NCI-H1105 (cell line): ENCODE measurements at places on chromosomes 4 and X.
A peak's percentile ranks its signal among the peaks of the same experiment; 100 is the strongest.

DNA sequence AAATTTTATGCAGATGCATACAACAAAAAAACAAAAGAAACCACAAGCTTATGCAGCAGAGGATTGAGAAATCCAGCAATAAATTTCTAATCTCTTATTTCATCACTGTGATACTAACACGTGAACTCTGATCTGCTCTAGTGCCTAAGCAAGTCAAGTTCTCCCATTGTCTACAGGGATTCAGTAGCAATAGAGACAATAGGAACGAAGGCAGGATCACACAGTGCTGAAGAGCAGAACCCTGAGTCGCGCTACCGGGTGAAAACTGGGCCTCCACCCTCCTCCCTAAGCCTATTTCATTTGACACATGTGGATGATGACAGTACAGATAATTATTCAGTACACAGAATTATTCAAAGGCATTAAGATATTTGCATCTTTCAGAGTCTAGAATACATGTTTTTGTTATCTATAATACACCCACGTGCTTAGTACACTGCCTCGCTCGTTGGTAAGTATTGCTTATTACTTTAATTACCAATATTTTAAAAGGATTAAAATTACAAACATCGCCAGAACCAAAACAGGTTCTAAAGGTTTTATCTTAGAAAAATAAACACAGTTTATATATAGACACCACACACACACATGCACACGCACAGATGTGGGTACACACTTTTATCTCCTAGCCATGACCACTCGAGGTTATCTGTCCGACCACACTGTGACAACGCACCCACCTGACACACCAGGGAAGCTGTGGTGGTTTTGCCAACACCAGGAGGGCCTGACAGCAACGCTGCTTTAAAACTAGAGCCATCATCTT, 60.1 kb downstream of the RFC1 start:
- no peak for DNase-seq

DNA sequence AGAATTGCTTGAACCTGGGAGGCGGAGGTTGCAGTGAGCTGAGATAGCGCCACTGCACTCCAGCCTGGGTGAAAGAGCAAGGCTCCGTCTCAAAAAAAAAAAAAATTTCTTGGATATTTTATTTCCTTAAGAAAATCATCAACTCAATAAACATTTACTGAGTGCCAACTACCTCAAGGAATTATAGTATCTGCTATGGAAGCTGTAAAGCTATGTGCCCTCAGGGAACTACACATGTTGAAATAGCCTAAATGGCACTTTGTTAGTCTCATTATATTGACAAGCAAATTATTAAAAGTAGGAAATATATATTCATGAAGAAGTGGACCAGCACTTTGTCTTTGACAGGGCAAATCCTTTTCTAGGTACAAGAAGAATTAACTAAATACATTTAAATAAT, 40.8 kb downstream of the ELOVL6 start:
- no peak for DNase-seq

GRCh38 chrX:38095971-38096529, 89.7 kb downstream of the SYTL5 start:
- no peak for DNase-seq

DNA sequence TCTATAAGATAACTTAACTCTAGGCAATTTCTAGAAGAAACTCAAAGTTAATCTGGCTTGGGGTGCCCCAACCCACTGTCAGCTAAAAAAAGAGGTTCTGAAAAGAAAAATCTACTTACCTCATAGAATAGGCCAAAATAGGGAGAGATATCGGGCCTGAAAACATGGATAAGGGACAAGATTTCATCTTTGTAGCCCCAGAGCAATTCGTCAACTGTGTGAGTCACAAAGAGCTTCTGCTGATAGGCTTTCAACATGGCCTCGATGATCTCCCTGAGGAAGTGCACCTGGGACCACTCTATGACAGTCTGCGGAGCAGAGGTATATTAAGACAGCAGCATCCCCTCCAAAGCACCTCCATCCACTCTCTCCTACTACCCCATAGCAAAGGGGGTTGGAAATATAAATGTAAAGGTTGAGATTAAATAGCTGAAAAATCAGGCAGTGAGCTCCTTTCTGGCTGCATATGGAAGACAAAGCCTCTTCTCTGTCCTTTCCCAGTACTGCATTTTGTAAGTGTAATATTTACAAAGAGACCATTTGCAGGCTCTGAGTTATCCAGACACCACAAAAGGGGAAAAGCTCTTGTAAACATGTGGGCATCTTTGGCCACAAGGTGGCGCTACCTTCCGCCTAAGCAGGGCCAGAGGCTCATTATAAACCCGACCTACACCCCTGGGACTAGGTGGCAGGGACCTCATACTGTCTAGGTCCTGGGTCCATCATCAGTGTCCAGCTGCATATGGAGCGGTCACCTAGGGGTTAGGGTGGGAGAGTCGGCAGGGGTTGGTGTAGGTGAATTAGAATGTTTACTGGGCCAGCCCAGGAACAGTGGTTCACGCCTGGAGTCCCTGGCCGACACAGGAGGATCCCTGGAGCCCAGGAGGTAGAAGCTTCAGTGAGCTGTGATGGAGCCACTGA, 31.5 kb upstream of the NUP54 start:
- peak; percentile 52 for DNase-seq

GRCh38 chr4:112418092-112418491, 97.9 kb downstream of the NEUROG2 start:
- DNase-seq = no peak

DNA sequence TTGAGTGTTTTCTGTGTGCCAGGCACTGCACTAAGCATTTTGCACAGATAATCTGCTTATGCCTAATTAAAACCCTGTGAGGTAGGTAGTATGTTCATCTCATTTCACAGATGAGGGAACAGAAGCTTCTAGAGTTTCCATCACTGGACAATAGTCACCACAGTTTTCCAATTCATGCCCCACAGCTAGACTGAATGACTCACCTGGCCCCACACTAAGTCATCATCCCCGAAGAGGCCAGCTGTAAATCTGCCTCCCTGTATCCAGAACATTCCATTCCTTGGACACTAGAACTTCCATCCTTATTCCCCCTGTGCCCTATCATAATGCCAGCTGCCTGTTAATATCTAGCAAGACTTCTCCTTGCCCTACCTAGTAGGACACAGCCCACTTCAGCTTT, 40.9 kb upstream of the NYX start:
- no peak for DNase-seq

- DNase-seq = no peak
Measured at GRCh38 chr4:168882650-168883233, 127.3 kb downstream of the CBR4 start.

DNA sequence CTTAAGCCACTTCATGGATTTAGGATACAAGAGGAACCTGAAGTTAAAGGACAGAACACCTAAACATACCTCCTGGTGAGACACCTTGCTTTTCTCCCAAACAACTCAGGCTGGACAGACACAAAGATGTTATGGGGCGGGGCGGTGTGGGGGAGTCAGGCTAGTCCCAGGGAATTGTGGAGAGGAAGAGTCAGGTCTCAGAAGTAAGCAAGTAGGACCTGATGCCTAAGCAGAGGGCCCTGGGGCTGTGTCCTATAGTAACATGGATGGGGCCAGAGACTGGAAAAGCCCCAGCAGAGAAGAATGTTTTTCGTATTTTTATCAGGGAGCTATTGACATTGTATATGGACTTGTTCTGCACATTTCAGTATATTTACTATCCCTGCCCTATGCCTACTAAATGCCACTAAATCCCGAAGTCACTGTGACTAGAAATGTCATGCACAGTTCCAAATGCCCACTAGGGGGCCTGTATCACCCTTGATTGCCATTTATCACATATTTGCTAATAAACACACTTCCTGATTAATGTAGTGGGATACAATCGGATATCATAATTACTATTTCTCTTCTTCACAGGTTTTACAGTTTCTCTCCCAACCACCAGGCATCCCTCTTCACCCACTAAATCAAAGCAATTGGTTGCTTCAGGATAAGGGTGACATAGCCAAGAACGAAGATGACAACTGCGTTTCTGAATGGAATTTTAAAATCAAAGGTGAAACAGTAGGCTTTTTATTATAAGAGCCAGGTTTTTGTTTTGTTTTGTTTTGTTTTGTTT, 23.8 kb upstream of the ARHGAP10 start:
- peak; percentile 2 for DNase-seq
